ENCODE measurements at places on chromosomes 2 and 18.

DNA sequence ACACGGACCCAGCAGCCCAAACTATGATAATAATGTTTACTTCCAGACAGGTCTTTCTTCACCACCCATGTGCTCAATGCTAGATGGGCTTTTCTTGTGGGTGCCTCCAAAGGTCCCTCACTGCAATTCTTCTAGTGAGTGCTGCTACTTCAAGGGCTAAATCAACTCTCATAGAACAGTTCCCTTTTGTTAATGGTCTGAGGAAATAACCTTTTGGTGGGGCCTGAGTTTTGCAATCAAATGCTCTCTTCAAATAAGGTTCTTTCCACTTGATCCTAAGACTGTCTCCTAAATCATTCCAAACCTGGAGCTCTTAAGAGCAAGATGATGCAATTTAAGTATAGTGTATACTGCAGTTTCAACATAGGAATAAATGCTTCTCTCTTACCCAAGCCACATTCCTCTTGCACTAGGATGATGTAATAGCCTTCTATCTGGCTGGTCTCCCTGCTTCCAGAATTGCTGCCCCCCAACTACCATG lies 6.0 kb downstream of the NEMP2 start:
- DNase-seq = no peak

GRCh38 chr2:190990132-190990531 lies 23.8 kb downstream of the STAT1 start:
- DNase-seq = no peak

DNA sequence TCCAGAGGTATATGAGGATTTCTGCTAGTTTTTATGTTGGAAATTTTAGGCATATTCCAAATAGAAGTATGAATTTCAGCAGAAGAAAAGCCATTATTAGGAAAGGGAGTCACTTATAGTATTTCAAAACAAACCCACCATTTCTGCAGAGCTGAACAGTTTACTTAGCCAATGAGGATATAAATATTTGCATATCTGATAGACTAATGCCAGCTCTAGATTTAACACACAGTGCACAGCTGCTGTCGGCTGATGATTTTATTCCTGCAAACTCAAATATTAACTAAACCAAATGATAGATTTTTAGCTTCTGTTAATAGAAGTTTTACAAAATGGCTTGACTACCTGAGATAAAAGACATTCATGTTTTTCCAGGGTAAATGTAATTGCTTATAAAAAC lies 375.8 kb upstream of the FANCL start:
- no peak for DNase-seq

DNA sequence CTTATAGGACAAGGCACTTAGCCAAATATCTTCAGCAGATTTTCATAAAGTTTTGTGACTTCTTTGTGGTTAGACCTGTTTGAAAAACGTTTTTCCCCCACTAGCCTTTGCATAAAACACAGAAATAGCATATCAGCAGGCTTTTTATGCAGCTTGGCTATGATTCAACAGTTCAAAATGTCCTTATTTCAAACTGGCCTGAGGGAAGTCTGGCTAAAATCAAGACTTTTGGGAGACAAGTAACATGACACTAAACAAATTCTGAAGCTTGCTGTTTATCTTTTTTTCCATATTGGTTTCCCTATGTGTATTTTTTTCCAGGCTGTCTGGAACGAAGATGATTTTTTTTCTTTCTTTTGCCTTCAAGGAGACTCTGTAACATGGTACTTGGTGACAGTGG lies 95.1 kb upstream of the L3MBTL4 start:
- DNase-seq = no peak

DNA sequence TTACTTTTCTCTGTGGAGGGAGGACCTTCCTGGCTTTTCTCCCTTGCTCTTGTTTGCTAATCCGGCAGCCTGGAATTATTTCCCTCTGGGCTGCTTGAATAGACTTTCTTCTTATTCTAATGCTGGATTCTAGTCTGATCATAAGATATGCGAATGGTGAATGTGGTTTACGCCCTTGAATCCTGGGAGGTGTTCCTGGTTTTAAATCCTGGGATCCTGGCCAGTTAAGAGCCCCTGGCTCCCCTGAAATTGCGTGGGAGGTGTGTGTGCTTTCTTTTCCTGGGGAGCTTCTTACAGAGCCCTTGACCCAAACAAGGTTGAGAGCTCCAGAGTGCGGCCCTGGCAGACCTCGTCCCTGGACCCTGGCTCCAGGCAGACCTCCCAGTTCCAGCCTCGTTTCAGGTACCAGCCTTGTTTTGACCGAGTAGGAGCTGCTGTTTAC lies 2.8 kb downstream of the SH3BP4 start:
- no peak for DNase-seq

DNA sequence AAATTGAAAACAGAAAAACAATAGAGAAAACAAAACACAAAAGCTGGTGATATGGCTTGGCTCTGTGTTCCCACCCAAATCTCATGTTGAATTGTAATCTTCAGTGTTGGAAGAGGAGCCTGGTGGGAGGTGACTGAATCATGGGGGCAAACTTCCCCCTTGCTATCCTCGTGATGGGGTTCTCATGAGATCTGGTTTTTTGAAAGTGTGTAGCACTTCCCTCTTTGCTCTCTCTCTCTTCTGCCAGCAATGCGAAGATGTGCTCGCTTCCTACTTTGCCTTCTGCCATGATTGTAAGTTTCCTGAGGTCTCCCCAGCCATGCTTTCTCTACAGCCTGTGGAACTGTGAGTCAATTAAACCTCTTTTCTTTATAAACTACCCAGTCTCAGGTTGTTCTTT lies 112.3 kb upstream of the UXS1 start:
- DNase-seq = no peak

DNA sequence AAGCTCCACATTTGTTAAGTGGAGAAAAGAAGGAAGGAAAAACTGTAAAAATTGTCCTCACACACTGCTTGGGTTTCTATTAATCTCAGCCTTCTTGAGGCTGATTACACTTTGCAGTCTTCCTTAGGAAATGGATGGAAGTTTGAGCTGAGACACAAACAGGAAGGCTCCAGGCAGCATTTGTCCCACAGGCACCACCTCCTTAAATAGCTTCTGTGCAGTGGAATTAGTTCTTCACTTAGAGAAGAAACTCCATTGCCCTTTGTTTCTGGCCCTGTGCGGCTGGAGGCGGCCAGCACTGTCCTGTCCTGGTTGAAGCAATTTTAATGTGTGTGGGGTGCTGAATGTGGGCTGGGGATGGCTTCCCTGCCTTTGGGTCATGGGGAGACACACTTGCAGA lies 44.3 kb downstream of the ARHGAP28 start:
- DNase-seq = no peak

DNA sequence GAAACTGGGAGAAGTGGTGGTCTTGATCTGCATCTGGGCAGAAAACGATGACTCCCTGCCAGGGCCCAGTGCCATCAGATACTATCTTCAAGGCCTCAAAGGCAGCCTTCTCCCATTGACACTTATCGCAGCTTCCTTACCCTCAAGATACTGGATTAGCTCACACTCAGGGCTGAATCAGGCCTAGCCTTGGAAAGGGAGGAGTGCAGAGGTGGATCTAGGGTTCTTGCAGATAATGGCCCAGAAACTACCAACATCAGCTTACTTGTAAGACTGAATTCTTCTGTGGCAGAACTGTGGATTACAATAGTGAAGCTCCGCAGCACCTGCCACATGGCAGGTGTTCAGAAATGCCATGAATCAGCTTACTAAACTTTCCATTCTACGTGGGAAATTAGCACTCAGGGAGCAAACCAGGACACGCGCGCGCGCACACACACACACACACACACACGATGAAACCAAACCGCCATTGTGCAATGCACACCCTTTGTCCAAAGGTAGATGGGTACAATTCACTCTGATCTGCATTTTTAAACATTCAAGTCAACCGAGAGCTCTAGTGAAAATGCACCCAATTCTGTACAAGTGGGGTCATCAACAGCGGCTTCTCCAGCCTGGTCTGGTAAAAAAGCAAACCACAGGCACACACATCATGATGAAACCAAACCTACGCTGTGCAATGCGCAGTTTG lies 26.3 kb upstream of the TMEM182 start:
- no peak for DNase-seq

GRCh38 chr2:46073540-46074046 lies 223.6 kb upstream of the EPAS1 start:
- DNase-seq = no peak

- no peak for DNase-seq
These were observed 495.8 kb upstream of the ACVR2A start for GRCh38 chr2:147348931-147349555.

GRCh38 chr18:44911773-44912172 lies 231.1 kb downstream of the SETBP1 start:
- no peak for DNase-seq

DNA sequence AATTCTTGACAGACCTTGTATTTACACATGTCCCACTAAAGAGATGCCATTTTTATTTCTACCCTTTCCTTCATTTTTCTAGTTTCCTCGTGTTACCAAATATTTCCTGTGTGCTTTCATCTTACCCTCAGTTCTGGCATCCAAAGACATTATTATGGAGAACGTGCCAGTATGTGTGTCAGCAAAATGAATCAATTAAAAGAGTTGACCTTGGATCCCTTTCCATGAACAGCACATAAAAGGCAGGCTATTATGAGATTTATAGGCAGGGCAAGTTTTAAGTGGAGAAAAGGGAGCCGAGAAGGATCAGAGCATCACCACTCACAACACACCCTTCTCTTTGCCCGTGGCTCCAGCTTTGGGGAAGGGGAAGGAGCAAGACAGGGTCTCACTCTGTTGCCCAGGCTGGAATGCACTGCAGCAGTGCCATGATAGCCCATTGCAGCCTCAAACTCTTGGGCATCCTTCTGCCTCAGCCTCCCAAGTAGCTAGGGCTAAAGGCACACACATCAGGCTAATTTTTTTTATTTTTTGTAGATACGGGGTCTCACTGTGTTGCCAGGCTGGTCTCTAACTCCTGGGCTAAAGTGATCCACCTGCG lies 149.9 kb downstream of the GFPT1 start:
- no peak for DNase-seq

DNA sequence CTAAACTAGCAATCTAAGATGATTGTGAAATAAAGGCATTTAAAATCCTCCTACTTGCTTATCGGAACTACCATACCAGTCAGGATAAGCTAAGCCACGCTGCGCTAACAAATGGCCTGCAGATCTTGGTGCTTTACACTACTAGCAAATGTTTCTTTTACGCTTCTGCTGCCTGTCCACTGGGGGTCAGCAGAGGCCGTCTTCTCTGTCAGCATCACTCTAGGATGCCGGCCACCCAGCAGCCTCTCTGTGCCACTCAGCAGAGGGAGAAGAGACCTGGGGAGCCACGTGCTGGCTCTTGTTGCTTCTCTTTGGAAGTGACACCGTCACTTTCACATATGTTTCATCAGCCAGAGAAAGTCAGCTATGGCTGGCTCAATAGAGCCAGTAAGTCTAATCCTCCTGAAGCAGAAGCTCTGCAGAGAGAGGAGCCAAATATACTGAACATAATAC lies 36.6 kb downstream of the COPS8 start:
- DNase-seq = peak; percentile 36

DNA sequence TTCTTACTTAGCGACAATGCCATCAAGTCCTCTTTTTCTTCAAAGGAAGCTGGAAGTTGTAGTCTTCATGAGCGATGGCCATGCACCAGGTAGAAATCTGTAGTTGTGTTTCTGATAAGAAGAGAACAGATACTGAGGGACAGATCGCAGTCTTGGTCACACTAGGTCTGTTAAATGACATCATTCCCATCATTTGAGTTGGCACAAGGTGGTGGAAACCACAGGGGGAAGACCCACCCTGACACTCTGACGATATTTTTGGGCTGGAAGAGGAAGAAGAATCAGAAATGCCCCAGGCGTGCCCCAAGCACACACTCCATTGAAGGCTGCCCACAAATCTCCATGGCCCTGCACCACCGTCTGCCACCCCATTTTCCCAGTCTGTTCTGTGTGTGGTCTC lies 89.0 kb upstream of the BOD1L2 start:
- DNase-seq = no peak

GRCh38 chr2:233011702-233012131 lies 1.3 kb downstream of the NGEF start:
- no peak for DNase-seq

GRCh38 chr18:77464917-77465316 lies 215.3 kb downstream of the GALR1 start:
- DNase-seq = no peak

GRCh38 chr2:96514521-96514920 lies 9.4 kb upstream of the NEURL3 start:
- no peak for DNase-seq

- DNase-seq = no peak
These were observed 22.5 kb upstream of the NDUFV2 start for GRCh38 chr18:9079818-9080528.

DNA sequence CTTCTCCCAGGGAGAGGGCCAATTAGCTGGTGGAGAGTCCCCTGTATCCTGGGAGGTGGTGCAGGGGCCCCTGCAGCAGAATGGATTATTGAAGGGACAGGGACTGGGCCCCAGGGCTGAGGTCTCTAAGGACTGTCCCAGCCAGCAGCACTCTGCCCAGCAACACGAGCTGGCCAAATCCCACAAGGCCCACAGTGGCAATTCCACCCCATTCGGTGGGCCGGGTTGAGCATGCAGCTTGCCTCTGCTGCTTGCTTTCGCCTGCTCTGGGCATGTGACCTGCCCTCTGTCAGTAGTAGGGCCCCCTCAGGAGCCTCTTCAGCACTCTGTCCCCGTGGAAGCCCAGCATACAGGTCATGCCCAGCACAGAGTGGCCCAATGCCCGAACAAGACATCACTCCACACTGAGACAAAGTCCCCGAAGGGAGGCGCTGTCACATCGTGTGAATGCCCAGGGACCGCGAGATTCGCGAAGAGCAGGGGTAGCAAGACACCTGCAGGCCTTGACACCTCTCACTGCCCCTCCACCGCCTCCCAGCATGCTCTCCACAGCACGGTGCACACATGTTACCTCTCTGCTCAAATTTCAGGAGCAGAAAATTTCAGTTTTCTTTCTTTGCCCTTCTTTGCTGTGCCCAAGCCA lies 65.4 kb downstream of the CRACDL start:
- no peak for DNase-seq

DNA sequence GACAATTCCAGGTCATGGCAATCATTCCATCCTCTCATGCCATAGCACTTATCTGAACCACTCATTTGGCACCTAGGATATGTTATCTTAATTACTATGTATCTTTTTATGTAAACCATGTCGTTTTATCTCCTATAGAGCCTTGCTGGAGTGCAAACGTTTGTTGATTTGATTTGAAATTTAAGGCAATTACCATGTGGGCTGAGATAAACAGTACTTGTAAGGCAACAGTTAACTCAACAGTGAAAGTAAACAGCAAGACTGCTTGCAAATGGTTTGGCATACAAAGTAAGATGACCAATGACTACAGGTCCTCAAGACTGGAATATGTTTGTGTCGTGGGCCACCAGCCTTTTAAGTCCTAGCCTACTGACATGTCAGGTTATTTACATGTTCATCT lies 133.7 kb upstream of the ZFP36L2 start:
- no peak for DNase-seq

- no peak for DNase-seq
These were observed 121.4 kb downstream of the ANTXR1 start for GRCh38 chr2:69134306-69134945.

GRCh38 chr2:209239585-209239938 lies 184.3 kb upstream of the MAP2 start:
- DNase-seq = no peak
